BJ (cell line): ENCODE measurements at places on chromosomes 16 and 17.

GRCh38 chr16:74611721-74612120 is 4.8 kb upstream of the GLG1 start:
- no peak for DNase-seq

DNA sequence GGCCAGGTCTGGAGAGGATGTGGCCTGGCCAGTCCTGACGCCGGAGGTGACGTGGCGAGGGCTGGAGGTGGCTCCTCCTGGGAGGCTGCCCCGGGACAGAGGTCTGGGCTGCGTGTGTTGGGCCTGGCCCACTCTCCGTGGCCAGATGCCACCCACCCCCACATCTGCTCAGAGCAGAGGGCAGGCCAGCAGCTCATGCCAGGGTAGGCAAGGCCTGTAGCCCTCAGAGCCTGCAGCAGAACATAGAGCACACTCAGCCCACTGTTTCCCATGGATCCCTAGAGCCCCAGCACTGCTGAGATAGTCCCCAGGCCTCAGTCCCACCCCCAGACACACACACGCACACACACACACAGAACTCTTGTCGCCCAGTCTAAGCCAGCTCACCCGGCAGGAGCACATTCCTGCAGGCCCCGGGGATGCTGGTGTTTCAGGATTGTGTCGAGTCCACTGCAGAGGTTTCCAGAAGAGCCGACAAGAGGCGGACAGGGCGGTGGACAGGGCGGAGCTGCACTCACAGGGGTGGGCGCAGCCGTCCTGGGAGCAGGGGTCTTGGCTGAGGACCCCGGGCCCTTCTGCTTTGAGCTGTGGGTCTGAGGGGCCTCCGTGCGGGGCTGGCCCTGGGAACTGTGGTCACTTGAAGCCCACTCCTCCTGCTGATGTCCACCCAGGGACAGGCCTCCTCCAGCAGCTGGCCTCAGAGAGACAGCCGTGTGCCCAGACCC is 33.4 kb downstream of the SOX8 start:
- no peak for DNase-seq

- no peak for DNase-seq
Measured at GRCh38 chr16:27690608-27691007, 140.7 kb downstream of the KATNIP start.

DNA sequence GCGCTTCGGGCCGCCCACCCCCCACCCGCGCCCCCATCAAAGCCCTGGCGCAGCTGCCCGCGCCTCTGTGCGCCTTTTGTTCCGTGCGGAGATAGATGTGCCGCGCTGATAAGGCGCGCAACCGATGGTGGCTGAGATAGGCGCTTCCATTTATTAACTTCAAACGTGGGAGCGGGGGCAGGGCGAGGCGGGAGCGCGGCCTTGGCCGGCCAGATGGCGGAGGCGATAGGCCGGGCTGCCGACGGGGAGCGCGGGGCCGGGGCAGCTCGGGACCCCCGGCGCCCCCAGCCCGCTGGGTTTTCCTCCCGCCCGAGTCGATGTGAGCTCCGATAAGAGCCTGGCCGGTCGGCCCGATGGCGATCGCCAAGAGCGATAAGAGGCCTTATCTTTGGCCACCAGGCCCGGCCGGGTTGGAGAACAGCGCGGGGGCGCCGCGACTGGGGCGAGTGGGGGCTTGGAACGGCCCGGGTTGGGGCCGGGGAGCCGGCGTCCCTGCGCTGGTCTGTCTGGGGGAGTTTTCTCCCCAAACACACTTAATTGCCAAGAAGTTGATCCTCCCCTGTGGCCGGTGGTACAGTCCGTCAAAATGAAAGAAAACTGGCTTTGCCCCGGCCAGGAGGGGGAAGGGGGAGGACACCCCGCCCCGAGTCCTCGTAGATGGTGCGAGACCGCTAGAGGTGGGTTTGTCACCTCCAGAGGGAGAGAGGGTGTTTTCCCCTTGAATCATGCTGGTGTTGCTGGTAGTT is 2.7 kb downstream of the ZFPM1 start:
- no peak for DNase-seq

DNA sequence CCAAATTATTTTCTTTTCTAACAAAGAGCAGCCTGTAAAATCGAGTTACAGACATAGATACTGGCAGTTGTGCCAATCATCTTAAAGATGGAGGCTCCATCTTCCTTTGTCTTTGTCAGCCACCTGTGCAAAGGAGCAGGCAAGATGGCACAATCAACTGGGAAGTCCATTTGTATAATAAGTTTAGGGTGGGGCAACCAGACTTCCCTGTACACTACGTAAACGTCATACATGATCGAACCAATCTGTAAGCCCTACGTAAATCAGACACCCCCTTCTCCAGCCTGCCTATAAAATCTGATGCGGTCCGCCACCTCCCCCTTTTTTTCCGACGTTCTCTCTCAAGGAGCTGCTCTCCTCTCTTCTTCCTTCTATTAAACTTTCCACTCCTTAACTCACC is 31.4 kb upstream of the MEAK7 start:
- DNase-seq: no peak
